ENCODE measurements at places on chromosomes 7 and 10. TPM values are rescaled to one million over a fixed set of nuclear protein-coding genes. Genes with fewer than 3 reads are reported as not detected.

DNA sequence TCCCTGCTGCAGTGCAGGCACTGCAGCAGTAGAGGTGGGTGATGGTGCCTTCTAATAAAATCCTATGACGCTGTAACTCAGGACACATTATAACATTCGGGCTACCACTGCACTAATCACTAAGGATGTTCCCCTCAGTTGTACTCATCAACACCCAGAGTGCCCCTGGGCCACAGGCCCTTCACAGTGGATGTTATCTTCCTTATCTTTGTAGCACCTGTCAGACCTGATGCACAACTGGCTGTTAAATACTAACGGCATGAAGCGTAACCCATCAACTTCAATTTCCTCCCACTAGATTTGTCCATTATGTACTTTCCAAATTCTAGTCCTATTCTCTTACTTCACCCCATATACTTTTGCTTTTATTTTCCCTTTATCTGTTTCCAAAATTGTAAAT lies 66.3 kb downstream of the PARD3 start:
- no peak for DNase-seq

Gene WDFY4
- total RNA-seq = 6.5 TPM

DNA sequence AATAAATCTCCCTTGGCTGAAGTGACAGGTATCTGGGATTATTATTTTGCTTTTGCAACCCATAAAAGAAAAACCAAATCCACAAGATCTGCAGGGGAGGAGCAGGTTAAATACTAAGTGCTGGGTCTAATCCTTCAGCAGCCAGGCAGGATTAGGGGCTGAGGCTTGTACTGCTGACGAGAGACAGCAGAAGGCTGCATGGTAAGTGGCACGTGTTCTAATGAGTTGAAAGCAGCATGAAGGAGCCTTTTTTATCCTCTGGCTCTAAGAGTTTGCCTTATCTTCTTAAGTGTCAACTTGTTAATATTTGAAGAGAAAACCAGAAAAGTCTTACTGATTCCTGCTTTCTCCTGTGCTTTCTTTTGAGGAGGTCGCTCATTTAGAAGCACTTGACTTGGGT lies 50.0 kb downstream of the LYZL2 start:
- DNase-seq = no peak

Gene PRKAR2B
- total RNA-seq = 39.6 TPM

DNA sequence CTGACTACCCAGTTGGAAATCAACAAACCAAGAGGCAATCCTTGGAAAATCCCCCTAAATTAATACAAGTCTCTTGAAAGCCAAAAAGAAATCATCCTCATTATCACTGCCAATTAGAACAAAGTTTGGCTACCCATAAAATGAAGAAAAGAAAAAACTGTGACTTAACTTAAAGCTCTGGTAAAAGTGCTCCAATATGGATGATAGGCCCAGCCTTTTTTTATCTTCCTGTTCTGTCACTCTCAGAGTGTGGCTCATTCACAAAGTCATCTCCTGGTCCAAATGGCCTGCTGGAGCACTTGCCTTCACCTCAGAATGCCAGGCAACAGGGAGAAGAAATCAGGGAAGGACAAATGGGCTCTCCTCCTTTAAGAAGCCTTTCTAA lies 155.1 kb upstream of the GHITM start:
- no peak for DNase-seq

DNA sequence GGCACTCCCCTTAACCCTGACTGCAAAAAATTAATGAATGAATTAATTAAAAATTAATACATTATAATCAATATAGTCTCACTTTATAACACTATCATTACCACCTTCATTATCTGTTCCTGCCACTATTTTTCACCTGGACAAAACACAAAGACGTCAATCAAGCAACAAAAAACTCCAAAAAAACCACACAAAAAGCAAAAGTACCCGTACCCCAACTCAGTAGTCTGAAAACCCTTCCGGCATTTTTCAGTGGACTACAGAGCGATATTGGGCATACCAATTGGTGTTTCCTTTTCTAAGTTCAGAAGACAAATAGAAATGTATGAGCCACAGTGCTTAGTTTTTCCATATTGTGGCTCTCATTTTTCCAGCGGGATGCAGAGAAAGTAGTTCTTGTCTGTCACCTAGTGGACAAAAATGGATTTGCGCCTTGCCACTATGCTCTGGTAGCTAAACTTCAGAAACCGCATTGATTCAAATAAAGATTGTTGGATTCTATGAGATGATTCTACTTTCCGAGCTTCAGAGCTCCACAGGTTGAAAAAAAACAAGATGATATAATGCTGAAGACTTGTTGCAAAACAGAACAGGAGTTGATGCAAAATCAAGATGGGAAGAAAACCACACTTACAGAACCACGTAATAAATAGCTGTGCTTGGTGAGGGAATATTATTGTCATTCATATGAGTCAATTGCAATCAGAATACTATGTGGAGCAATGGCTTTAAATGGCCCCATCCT lies 50.6 kb upstream of the ITGB1 start:
- DNase-seq = peak; percentile 71

- no peak for DNase-seq
Measured at GRCh38 chr7:19375976-19376375, 230.8 kb upstream of the FERD3L start.

- DNase-seq = no peak
Measured at GRCh38 chr7:55188590-55189138, 169.8 kb downstream of the EGFR start.

DNA sequence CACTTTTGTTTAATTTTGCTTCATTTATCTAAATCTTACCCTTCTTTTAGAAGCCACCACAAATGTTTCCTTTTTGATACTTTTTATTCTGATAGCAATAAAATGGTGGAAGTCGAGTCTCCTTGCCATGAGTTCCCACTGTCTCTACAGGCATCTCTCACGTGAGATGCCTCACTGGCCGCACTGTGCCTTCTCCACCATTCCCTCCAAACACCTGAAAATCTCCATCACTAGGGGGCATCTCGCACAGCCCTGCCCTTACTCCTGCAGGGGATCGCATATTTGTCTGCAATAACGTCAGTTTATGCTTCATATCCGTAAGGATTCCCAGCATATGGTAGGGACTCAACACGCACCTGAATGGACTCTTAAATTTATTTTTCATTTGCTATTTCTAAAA lies 56.3 kb upstream of the NCAPG2 start:
- DNase-seq = no peak

- no peak for DNase-seq
Measured at GRCh38 chr7:135236727-135237126, 3.1 kb downstream of the STRA8 start.

DNA sequence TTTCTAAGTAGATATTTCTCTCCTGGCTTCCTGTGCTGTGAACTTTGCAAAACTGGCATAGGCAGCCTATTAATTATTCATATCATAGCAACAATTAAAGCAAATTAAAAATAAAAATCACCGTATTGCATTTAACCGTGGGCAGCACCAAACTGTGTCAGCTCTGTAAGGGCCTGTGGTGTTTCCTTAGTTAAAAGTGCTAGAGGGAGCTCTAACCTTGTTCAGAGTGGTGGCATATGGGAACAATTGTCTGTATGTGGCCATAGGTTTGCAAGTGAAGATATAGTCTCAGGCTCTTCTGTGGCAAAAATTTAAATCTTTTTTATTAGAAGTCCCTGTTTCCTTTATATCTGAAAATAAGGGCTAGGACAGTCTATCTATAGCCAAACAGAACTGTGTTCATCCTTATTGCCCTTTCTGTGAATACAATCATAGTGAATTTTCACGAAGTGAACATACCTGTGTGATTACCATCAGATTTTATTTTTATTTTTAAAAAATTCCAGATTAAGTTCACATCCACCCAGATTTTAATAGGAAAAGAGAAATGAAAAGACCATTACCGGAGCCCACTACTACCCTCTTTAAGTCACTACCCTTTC lies 92.6 kb downstream of the POLL start:
- no peak for DNase-seq

Gene NXPH1
- total RNA-seq = 19.0 TPM

DNA sequence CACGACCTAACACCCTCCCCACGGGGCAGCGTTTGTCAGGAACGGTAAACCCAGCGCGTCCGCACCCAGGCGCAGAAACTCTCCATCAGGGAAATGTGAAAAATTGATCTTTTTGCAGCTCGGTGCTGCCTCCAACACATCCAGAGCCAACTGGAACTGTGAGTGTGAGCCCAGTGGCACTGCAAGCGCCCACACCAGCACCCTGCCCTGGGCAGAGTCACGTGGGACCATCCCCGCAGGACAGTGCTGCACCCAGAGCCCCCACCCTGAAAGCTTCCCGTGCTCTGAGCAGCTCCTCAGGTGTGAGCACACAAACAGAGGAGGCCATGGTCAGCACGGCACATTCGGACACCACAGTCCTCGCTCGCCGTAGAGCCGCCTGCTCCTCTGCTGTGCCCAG lies 330.9 kb downstream of the DNAJB6 start:
- DNase-seq = no peak

- no peak for DNase-seq
Measured at GRCh38 chr10:10903620-10904019, 114.1 kb upstream of the CELF2 start.

Gene BUB3
- total RNA-seq = 58.1 TPM

DNA sequence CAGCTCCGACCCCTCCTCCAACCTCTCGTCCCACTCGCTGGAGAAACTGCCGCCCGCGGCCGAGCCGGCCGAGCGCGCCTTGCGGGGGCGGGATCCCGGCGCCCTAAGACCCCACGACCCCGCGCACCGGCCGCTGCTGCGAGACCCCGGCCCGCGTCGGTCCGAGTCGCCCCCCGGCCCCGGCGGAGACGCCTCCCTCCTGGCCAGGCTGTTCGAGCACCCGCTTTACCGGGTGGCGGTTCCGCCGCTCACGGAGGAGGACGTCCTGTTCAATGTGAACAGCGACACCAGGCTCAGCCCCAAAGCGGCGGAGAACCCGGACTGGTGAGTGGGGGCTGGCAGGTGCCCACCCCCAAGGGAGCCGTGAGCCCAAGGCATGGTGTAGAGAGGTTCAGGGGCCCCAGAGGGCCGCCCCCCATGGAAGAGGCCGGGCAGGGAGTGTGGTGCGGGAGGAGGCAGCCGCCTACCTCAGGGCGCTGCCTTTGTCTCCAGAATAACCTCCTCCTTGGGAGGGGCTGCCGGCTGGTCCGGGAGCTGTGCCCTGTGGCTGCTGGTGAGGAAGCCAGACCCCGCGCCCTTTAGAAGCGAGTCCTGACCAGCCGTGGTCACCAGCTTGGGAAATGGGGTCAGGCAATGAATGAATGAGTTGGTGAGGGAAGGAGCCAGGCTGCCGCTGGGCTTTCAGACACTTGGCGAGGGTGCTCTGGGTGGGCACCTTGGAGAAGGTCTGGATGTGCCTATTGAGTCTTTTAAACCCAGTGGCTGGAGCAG lies 1.3 kb downstream of the FAM20C start:
- DNase-seq = peak; percentile 27

Gene LIPN
- not detected for total RNA-seq

Gene CLCN1
- not detected for total RNA-seq

Gene LRRC4
- total RNA-seq = 131 TPM

Gene WNT16
- total RNA-seq = 0.56 TPM

DNA sequence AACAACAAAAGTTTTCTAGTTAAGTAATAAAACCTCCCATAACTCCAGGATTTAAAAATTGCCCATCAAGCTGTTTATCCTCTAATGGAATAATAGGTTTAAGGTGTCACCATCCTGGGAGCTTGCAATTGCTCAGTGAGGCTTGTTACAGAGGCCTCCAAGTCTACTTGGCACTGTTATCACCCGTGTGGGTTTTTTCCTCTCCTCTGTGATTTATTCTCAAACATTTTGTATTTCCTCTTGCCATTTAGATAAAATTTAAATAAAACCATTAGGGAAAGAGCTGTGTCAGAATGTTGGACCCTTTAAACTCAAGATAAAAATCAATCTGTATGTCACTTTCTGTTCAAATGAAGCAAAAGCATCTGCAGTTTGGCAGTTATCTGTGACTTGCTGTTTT lies 202.6 kb downstream of the GALNT17 start:
- no peak for DNase-seq

Gene FAM25C
- total RNA-seq = not detected
